ENCODE measurements at places on chromosomes 2 and 18.

GRCh38 chr18:39842366-39842914, 2112.6 kb upstream of the PIK3C3 start:
- no peak for DNase-seq

GRCh38 chr2:166934817-166935216, 46.5 kb downstream of the XIRP2 start:
- no peak for DNase-seq

GRCh38 chr2:157470321-157470720, 26.4 kb upstream of the CYTIP start:
- DNase-seq = no peak

- no peak for DNase-seq
Measured at GRCh38 chr2:7661502-7661901, 744.3 kb downstream of the RNF144A start.

DNA sequence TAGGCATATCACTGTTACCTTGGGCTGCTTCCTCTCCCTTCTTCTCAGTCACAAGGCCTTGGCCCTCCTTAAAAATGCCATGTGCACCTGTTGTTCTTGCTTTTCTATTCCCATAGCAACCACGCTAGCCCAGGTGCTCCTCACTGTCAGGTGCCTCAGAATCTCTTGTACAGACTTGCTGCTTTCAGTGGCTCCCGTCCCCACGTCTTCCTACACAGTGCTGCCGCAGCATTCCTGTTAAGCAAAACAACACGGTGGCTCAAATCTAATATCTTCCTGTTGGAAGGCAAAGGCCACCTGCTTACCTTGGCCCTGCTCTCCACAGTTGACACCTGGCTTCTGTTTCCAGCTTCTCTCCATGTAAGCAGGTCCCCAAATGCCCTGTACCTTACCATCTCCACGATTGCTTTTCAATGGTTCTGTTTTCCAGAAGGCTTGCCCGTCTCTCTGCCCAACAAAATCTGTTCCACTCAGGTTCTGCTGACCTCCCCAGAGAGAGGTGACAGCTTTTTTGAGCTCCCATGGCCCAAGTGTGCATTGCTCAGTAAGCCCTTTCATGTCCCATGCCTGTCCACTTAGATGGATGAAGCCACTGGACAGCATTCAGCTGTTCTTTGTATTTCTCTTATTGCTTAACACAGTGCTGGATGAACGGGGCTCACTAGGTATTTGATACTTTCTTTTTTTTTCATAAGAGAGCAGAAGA, 240.4 kb downstream of the PRKCE start:
- peak; percentile 85 for DNase-seq

DNA sequence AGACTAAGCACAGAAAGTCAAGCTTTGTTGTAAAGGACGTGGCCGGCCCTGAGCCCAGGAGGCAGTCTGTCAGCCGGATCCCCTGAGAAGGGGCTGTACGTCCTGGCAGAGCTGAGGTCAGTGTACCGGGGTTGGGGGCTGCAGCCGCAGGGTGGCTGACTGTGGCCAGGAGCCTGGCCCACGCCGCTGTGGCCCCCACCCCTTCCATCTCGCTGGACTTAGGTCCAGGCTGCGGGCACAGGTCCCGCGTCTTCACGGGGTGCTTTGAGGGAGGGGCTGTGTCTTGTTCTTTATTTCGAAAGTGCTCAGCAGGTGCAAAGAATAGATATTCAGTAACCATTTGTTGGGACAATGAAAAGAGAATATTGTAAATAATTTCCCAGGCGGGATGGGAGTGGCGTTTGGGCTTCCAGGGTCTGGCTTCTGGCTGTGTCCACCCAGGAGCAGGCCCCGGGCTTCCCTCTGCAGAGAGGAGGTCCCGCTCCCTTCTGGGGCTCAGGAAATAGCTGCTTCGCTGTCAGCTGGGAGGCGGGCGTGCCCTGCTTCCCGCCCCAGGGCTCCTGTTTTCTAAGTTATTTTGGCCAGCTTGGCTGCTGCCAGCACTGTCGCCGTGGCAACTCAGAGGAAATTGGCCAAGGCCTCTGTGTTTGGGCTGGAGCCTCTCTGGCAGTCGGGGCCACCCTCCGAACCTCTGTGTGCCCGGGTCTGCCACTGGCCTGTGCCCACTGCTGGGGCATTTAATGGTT, 7.4 kb downstream of the NFATC1 start:
- DNase-seq = no peak

- no peak for DNase-seq
Measured at GRCh38 chr2:29240601-29241000, 125.4 kb downstream of the CLIP4 start.

DNA sequence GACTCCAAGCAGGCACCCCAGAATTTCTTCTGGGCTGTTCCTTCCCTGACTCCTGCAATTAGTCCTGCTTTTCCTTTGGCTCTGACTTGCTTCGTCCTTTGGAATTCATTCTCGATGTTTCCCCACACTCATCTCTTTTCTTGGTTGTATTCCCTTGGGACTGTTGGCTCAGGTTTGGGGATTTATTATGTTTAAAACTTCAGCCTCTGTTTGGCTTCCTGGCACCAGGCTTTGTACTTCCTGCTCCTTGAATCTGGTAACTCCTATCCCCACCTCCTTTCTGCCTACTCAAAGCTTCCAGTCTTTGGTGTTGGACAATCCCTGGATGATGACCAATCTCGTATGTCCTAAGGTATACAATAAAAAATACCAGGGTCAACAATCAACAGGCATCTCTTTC, 1.8 kb upstream of the KCNE4 start:
- DNase-seq = no peak

DNA sequence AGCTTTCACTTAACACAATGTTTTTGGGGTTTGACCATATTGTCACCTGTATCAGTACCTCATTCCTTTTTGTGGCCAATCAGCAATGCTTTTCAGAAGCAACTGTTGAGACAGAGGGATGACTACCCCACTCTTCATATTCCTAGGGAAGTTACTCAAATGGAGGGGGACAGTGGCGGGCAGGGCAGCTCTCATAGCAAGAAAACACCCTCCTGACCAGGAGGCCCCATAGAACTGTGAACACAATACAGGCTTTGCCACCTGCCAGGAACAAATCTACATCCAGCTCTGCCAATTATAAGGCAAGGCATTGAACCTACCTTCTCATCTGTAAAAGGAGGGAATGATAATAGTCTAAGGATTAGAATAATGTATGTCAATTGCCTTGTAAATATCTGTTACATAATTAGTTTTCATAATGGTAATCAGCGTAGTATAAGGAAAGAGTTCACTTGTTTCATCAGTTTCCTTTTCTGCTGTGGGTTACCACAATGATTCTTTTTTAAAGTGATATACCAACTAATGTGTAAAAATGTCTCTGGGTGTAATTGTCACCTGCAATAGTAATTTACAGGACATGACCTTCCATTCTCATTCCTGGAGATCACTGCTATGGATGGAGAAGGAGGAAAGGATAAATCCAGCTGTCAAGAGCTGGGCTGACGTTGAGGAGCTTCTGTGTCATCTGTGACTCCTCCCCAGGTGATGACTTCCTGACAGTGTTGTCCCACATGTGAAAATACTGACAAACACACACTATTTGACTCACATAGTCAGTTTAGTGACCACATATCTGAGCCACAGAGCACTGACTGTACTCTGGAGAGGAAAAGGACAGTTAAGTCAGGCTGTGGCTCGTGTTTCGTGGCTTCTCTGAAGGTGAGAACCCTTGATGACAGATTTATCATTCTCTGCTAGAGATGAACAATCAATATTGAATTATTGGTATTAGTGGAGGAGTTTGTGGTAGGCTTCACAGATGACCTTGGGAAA, 13.5 kb downstream of the ALPK2 start:
- no peak for DNase-seq

GRCh38 chr2:126899616-126900185, 1.0 kb downstream of the TEX51 start:
- no peak for DNase-seq

GRCh38 chr2:2703172-2703571, 372.1 kb upstream of the MYT1L start:
- no peak for DNase-seq

DNA sequence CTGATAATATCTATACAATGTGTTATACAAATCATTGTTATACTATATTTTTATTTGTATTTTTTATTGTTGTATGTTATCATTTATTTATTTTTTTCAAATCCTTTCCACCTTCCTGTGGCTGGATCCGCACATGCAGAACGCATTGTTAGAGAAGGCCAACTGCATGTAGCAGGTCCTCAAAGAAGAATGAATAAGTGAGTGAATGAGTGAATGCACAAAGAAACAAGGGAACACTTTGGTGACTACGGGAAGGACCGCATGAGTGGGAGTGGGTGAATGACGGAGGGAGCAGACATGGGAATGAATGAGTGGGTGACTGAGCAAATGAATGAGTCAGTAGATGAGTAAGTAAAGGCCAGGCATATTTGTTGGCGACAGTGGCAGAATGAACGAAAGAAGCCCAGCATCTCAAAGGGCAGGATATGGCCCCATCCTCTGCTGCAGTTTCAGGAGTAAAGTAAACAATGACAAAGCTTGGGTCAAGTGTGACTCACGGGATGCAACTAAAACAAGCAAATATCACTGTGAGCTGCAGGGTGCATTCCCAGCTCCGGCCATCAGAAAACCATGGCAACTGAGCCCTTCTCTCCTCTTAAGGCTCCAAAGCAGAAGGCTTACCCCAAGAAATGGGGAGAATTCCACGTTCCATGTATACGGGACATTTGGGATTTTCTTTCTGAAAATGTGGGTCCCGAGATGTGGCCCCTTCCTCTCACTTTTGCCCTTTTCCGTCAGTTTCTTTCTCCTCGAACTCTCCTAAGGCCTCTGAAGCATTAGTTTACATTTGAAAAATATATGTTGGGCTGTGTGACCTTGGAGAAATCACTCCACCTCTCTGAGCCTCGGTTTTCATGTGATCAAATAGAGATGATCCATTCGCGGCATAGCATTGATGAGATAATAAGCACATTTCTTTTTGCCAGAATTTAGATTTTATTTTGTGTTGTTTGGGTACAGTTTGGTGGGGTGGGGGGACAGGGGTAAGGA, 24.5 kb downstream of the KCNF1 start:
- DNase-seq = no peak

GRCh38 chr2:71303849-71304248, 27.7 kb upstream of the ZNF638 start:
- DNase-seq = no peak

GRCh38 chr2:139160836-139161235, 380.6 kb upstream of the NXPH2 start:
- DNase-seq = no peak

- no peak for DNase-seq
Measured at GRCh38 chr2:165674780-165675179, 119.3 kb downstream of the GALNT3 start.

DNA sequence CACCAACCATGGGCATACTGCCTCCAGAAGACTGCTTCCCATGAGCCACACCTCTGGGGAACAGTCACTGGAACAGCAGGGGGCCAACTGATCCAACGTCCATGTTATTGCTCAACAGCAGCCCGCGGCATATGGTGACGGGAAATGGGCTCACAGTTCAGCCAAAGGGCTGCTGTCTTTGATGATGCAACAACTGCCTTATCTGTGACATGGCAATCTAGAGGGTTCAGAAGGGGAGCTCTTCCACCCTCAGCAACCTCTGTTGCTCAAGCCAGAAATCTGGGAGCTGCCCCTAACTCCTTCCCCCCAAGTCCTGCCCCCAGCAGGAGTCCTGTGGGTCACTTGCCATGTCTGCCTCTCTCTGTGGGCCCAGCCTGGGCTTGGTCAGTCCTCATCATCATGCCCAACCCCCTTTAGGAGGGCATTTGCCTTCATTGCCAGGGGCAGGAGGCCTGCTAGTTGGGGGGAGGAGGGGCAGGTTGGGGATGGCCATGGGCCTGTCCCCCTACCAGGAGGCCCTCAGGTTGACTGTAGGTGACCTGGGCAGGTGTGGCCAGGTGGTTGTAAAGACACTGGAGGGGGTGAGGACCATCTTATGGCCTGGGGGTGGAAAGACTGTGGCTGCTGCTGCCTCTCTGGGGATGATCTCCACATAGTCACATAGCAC, 212.9 kb downstream of the CYP26B1 start:
- DNase-seq = no peak

- DNase-seq = no peak
Measured at GRCh38 chr2:192578780-192579179, 384.0 kb upstream of the TMEFF2 start.

DNA sequence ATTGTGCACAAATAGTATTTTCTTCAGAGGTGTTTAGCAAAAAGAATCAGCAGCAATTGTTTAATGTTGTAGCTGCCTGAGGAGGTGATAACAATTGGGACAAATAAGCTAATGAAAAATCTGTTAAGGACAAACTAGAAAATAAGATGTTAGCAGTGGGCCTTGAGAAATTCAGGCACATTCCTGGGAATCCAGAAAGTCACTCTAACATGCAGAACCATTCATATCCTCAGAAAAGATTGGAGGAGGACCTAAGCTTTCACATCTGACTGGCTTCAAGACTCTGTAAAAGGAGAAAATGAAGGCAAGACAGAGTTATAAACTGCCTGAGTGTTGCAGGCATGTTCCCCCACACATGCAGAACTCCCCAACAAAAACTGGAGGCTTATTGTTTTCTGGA, 353.5 kb upstream of the RGPD4 start:
- no peak for DNase-seq

GRCh38 chr2:191857259-191857805, 10.4 kb upstream of the CAVIN2 start:
- no peak for DNase-seq

GRCh38 chr2:140154706-140155105, 1374.5 kb upstream of the NXPH2 start:
- DNase-seq = no peak

DNA sequence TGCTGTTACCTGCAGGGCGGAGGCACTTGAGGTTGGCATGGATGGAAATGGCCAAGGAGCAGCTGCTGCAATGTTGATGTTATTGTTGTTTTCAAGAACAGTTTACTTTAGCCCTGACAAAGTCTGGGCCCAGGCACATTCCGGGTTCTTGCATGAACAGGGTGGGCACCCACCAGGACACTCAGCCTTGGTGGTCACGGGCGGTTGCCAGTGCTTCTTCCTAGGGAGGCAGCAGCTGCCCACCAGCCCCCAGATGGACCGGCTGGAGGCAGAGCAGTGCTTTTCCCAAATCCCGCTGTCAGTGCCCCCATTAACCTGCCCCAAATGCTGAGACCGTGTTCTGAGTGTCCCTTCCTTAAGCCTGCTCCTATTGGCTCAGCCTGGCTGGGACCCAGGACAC, 38.5 kb upstream of the B3GNT7 start:
- DNase-seq = no peak

DNA sequence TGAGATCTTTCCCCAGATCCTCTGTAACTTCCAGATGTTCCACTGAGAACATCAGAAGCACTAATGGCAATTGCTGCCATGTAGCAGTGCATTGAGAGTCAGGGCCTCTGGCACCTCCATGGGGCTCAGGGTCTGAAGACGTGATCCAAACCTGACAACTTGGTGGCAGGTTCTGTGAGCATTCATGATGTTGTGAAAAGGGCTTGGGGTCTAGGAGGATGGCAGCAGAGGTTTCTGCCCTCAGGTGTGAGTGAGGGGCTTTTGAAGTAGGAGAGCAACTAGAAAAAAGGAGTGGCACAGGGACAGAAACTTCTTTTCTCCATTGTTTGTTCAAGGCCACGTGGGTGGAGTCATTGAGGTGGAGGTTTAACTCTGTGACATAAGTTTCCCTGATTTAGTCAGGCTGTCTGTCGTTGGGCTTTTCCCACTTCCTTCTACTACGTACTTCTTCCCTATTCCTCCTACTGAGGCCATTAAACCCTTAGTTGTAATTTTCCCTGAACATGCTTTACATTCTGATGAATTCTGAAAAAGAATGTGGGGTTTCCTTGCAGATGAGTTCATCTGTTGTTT, 13.1 kb downstream of the CFLAR start:
- no peak for DNase-seq

Data from NCI-H1105 (cell line).